Activated CD8-positive, alpha-beta T cell treated with anti-CD3 and anti-CD28 coated beads, Interleukin-2, amount 10 ng/mL, durations not matched to agents 7 days and 5 days (primary cell): ENCODE measurements at places on chromosomes 11 and 22. TPM values are rescaled to one million over a fixed set of nuclear protein-coding genes. Genes with fewer than 3 reads are reported as not detected.

DNA sequence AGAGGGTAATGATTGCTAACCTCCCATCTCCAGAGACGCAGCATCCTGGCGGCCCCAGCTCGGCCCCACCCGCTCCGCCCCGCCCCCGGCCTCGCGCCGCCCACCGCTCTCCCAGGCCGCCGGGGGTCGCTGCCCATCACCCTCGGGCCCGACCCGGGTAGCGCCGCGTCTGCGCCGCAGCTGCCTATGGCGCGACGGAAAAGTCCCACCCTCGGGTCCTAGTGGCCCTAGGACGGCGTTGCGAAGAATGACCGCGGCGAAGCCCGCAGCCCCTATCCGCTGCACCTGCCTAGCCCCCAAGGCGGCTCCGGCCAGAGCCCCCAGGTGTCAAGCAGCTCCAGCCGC is 457 bp downstream of the CPSF7 start:
- peak; percentile 77 for DNase-seq
- H3K4me3 ChIP-seq = peak overlapping the region; percentile 99
- peaks cover 59% of the 10 kb centered on the region for H3K36me3 ChIP-seq

The SF3B2 gene
- total RNA-seq = 253 TPM

The TUBGCP6 gene
- 53.2 TPM for total RNA-seq

The SLC22A6 gene
- not detected for total RNA-seq

DNA sequence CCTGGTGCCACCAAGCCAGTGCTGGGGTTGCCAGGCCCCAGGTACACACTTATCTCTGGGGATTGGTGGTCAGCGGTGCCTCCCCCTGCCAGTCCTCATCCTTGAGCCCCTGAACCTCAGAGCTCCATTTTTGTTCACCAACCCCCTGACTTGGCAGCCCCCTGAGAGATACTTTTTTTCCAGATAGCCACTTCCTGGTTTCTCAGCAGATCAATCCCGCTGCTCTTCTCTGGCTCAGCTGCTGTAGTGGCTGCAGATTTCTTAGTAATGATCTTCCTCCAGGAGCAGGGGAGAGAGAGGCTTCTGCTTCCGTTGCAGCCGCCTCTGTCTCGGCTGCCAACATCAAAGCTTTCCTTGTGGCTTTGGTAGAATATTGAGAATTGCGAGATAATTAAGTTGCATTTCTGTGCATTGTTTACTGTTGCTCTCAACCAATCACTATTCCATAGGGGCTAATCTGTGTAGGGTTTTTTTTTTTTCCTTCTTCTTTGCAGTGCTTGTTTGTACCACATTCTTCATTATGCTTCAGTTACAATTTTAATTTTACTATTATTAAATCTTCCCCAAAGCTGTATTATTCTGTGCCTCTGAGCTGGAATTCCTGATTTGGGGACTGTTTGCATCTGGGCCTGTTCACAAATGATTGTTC is 92.1 kb downstream of the PKNOX2 start:
- H3K27ac ChIP-seq = no peak overlapping the region
- H3K36me3 ChIP-seq = no peaks in the 10 kb centered on the region
- H3K27me3 ChIP-seq = peaks cover 16% of the 10 kb centered on the region
- DNase-seq = no peak
- H3K4me1 ChIP-seq = peaks cover 4% of the 10 kb centered on the region

DNA sequence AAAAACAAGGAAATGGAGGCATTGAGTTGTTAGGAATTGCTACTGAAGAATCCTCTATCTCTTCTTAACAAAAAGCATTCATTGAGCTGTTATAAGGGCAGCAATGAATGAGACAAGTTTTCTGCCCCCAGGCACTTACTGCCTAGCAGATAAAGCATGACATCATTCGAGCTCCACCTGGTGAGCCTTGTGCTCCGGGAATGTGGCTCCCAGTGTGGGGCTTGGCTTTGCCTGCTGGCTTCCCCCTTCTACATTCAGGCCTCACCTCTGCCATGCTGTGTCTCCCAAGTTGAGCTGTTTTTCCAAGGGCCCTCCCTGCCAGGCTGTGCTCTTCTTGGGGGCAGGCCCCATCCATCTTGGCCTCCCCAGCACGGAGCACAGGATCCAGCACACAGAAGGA is 56.9 kb upstream of the EIF3D start:
- H3K27me3 ChIP-seq = peaks cover 9% of the 10 kb centered on the region
- no peak overlapping the region for H3K4me3 ChIP-seq
- H3K36me3 ChIP-seq = no peaks in the 10 kb centered on the region
- no peaks in the 10 kb centered on the region for H3K4me1 ChIP-seq

GRCh38 chr11:58286249-58286648 is 18.2 kb upstream of the OR10W1 start:
- no peaks in the 10 kb centered on the region for H3K27me3 ChIP-seq
- no peaks in the 10 kb centered on the region for H3K4me1 ChIP-seq
- DNase-seq = no peak
- no peak overlapping the region for H3K4me3 ChIP-seq
- no peaks in the 10 kb centered on the region for H3K36me3 ChIP-seq
- no peak overlapping the region for H3K27ac ChIP-seq

GRCh38 chr11:66851698-66852465 is 5.0 kb upstream of the LRFN4 start:
- peaks cover 38% of the 10 kb centered on the region for H3K4me1 ChIP-seq
- peak overlapping the region; percentile 54 for H3K27ac ChIP-seq
- no peaks in the 10 kb centered on the region for H3K27me3 ChIP-seq
- no peaks in the 10 kb centered on the region for H3K36me3 ChIP-seq
- no peak for DNase-seq

The OR11H1 gene
- total RNA-seq = not detected

DNA sequence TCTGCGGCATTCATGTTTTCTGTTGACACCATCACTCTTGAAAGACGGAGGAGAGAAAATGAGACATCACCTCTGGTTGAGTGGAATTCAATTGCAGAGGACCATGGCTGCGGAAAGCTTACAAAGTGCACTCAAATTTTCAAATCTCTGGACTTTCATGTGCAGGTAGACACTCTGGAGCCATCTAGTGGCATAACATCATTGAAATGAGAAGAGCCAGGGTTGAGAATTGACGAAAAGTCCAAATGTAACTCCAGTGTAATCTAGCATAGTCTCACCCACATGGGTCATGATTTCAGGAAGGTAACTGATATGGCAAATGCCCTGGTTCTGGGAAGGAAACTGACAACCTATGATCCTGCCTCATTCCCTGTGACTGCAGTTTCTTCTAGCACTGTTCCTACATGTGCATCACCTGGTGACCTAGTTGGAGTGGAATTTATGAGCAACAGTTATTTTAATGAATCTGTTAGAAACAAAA is 687.8 kb downstream of the KCNA4 start:
- H3K36me3 ChIP-seq = no peaks in the 10 kb centered on the region
- no peak overlapping the region for H3K4me3 ChIP-seq
- H3K27ac ChIP-seq = no peak overlapping the region
- H3K4me1 ChIP-seq = no peaks in the 10 kb centered on the region

The OR6A2 gene
- 0.05 TPM for total RNA-seq

The GPR83 gene
- not detected for total RNA-seq

DNA sequence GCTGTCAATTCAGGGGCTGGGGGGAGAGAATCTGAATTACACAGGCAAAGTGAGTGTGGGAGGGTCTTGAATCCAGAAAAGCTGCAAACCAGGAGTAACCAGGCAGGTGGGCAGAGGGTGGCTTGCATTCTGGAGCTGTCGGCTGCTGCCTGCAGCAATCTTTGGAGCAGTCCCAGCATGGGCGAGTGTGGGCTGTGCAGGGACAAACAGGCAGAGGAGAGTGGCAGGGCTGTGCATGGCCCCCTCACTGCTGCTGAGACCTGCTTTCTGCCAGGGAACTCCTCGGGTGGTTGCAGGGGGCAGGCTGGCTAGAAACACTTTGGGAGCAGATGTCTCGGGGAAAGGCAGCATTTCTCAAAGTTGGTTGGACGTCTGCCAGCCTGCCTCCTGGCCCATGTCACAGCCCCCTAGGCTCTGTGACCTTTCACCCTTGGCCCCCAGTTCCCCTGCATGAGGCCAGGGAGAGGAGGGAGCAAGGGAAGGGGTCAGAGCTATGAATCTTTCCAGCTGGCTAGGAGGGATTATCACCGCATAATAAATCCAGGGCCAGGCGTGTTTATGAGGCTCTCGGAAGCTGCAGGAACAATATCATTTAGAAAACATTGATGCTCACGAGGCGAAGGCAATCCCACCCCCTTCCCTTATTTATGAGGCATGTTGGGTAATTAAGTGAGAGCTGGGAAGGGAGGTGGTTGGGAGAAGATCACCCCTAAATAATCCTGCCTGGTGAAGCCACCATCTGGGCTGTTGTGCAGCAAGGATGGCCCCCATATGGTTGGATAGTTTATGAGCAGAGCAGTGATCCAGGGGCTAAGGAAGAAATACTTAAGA is 212.3 kb upstream of the NCAM1 start:
- no peak overlapping the region for H3K4me3 ChIP-seq
- H3K27me3 ChIP-seq = peaks cover 3% of the 10 kb centered on the region
- H3K36me3 ChIP-seq = no peaks in the 10 kb centered on the region
- H3K27ac ChIP-seq = no peak overlapping the region
- no peaks in the 10 kb centered on the region for H3K4me1 ChIP-seq

- no peaks in the 10 kb centered on the region for H3K27me3 ChIP-seq
- H3K36me3 ChIP-seq = no peaks in the 10 kb centered on the region
- H3K4me3 ChIP-seq = no peak overlapping the region
These were observed 79.8 kb downstream of the BCR start for GRCh38 chr22:23259916-23260644.

- H3K4me1 ChIP-seq = no peaks in the 10 kb centered on the region
- no peaks in the 10 kb centered on the region for H3K36me3 ChIP-seq
- no peak overlapping the region for H3K4me3 ChIP-seq
- DNase-seq = no peak
- peaks cover 8% of the 10 kb centered on the region for H3K27me3 ChIP-seq
These were observed 69.1 kb downstream of the FEZ1 start for GRCh38 chr11:125426818-125427528.

DNA sequence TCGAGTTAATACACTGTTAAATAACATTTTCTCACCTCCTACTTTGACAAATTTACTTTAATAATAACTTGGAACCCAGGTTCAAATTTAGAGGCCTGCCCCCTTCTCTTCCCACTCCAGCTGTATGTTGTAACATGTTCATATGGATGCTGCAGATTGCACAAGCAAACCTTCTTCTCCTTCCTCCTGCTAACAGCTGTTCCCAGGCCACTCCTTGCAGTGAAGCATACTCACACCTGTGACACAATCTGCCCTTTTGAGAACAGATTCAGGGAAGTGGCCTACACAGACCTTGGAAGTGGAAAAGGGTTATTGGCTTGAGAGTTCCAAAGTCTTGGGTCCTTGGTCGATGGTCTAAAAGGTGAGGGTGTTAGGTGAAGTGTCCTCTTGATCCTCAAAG is 131.9 kb downstream of the TEAD1 start:
- no peaks in the 10 kb centered on the region for H3K36me3 ChIP-seq
- H3K27me3 ChIP-seq = peaks cover 33% of the 10 kb centered on the region
- H3K4me1 ChIP-seq = no peaks in the 10 kb centered on the region
- H3K4me3 ChIP-seq = no peak overlapping the region
- no peak overlapping the region for H3K27ac ChIP-seq

GRCh38 chr22:19909350-19910179 is 32.0 kb upstream of the COMT start:
- no peak overlapping the region for H3K4me3 ChIP-seq
- no peaks in the 10 kb centered on the region for H3K4me1 ChIP-seq
- peak; percentile 88 for DNase-seq
- no peaks in the 10 kb centered on the region for H3K27me3 ChIP-seq
- H3K36me3 ChIP-seq = peaks cover 16% of the 10 kb centered on the region

The GNG3 gene
- not detected for total RNA-seq

The GTSE1 gene
- 111 TPM for total RNA-seq

- H3K4me1 ChIP-seq = no peaks in the 10 kb centered on the region
- no peak overlapping the region for H3K27ac ChIP-seq
- peaks cover 8% of the 10 kb centered on the region for H3K27me3 ChIP-seq
These were observed 147.4 kb downstream of the BBOX1 start for GRCh38 chr11:27187848-27188621.

- no peaks in the 10 kb centered on the region for H3K36me3 ChIP-seq
- no peak overlapping the region for H3K4me3 ChIP-seq
- no peaks in the 10 kb centered on the region for H3K27me3 ChIP-seq
These were observed 981.0 kb downstream of the DLG2 start for GRCh38 chr11:84645988-84646694.
